GM06990 (cell line): ENCODE measurements at places on chromosomes 7 and 10.
A peak's percentile ranks its signal among the peaks of the same experiment; 100 is the strongest.

GRCh38 chr7:99551334-99551733, 580 bp downstream of the FAM200A start:
- DNase-seq = no peak

DNA sequence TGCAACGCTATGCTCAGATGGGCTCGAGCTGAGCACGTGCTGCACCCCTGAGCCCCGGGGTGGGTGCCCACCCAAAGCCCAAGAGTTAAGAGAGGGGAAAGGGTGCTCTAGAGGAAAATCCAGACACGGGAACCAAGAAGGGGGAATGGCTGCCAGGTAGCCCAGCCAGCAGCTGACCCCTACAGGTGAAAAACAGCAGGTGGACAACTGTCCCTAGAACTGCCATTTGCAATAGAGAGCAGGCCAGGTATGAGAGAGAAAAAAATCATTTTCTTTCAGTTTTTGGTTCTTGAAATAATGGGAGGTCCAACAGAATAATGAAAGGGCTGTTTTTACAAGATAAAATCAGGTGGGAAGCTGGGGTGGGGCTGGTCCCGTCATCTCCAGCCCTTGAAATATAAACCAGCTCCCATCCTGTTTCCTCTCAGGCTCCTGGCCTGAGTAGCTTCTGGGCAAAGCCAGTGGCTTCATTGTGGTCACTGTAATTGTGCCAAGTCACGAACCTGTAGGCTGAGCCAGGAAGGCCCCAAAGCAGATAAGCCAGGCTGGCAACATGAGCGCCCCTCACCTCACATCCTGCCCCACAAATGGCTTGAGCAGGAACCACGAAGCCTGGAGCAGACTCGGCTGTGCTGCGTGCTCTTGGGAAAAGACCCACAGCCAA, 257.8 kb downstream of the SNX10 start:
- no peak for DNase-seq

DNA sequence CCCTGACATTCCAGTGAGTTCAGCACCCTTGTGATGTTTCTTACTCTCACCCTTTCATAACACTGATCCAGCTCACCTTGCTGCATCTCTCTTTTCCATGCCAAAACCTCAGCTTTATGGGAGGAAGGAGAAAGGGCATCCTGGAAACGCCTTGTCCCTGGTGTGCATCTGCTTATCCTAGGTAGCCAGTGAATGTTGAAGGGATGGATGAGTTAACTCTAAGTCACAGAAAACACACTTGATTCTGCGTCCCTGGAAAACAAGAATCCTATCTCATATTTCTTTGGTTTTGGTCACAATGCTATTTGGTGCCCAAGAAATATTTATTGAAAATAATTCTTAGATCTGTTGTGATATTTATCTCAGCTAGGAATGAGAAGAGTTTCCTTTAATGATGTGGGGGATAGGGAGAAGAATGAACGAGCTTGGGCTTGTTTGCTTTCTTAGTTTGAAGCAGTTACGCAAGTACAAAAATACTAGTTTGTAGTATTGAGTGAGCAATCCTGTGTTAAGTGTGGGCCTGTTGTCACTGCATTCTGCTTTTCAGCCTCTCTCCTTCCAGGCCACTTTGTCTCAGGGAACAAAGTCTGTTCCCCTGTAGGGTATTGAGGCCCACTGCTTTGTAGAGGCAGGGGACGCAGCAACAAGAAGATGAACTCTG, 126.5 kb downstream of the ARID5B start:
- no peak for DNase-seq

GRCh38 chr7:96320442-96320841, 1.5 kb downstream of the SLC25A13 start:
- DNase-seq = peak; percentile 25

DNA sequence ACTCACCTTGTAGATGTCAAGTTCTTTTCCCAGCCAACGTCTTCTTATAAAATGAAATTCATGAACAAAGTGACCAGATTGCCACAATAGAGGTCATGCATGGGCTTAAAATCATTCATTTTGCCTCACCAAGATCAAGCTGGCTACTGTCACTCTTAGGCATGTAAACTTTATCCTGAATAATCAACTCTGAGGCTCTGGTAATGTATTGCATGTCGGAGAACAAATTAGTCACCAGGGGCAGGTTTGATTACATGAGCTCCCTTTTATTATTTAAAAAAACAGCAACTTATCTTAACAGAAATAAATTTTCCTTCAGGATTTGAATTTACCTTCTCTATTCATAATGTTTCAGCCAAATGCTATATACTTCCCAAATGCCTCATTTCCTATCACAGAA, 112.9 kb upstream of the SP4 start:
- DNase-seq = no peak

GRCh38 chr10:12252882-12253546, 57.0 kb downstream of the CDC123 start:
- DNase-seq = no peak

DNA sequence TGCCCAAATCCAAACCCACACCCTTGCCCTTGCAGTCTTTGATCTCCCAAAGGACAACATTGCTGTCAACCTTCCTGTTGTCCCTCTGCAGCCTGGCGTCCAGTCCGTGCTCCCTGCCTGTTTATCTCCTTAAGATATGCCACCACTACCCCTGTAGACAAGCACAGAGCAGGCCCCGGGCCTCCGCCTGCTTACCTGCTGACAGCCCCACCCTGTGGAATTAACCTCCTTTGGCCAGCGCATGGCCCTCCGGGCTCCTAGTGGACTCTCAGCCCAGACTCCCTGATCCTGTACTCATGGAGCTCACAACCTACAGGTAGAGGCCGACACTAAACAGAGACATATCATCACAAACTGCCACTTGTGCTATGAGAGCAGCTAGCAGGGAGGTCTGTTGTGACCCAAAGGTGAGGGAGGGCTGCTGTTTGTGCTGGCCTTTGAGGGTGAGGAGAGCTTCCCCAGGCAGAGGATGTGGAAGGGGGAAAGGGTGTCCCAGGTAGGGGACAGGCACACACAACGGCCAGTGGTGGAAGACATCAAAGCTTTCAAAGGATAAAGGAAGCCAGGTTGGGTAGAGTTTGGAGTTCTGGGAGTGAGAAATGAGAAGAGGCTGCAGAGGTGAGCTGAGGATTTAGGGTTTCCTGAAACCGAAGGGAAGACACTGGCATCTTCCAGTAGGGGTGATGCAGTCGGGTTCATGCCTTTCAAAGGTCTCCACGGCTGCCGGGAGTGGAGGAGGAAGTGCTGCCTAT, 174.5 kb upstream of the ZMIZ1 start:
- no peak for DNase-seq

GRCh38 chr10:16156681-16157080, 280.1 kb upstream of the PTER start:
- DNase-seq = no peak

DNA sequence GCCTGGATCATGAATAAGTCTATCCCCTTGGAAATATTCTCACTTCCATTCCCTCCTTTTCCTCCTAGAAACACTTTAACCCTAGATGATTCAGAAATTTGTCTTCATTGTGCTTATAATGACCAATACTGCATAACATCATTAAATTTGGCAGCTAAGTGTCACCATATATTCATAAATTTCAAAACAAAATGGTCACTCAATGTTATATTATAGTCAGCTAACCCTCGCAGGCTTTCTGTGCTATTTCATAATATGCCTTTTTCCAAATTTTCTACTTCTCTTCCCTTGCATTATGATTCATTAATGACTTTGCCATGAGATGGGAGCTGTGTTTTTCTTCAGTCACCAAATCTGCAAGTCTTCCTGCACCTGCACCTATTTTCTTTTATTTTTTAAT, 308.3 kb upstream of the AKR1E2 start:
- DNase-seq = no peak

GRCh38 chr7:41261080-41261479, 441.8 kb downstream of the INHBA start:
- DNase-seq = no peak

DNA sequence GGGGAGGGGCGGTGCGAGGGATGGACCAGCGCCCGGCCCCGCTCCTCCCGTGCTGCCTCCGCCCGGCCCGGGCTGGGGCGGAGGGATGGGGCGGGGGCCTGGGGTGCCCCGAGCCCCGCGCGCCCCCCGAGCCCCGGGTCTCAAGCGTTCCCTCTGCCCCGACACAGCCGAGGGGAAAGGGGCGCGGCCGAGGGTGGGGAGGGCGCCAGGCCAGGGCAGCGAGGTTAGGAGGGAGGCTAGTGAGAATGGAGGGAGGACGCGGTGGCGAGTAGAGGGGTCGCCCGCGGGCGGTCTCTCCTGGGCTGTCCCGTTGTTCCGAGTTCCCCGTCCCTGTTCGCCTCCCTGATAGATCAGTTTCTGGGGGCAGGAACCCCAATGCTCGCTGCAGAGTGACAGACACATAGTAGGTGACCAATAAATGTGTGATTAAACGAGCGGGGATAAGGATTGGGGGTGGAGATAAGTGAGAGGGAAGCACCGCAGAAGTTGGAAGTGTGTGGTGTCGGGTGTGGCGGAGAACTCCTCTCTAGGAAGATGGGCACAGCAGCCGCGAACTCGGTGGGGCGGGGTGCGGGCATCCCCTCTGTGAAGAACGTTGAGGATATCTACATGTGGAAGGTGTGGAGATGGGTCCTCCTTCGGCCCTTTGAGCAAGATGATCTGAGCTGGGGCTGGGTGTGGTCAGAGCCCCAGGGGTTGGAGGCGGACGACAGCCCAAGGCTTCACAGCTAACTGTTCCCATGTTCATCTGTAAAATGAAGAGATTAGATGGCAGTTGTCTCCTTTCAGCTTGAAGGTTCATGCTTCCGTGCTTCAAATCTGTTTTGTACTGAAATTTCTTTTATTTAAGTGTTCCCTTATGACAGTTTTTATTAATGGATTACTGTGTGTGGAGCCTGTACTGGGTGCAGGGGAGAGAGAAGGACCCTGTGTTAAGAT, 580 bp downstream of the ZNF775 start:
- DNase-seq = peak; percentile 54

DNA sequence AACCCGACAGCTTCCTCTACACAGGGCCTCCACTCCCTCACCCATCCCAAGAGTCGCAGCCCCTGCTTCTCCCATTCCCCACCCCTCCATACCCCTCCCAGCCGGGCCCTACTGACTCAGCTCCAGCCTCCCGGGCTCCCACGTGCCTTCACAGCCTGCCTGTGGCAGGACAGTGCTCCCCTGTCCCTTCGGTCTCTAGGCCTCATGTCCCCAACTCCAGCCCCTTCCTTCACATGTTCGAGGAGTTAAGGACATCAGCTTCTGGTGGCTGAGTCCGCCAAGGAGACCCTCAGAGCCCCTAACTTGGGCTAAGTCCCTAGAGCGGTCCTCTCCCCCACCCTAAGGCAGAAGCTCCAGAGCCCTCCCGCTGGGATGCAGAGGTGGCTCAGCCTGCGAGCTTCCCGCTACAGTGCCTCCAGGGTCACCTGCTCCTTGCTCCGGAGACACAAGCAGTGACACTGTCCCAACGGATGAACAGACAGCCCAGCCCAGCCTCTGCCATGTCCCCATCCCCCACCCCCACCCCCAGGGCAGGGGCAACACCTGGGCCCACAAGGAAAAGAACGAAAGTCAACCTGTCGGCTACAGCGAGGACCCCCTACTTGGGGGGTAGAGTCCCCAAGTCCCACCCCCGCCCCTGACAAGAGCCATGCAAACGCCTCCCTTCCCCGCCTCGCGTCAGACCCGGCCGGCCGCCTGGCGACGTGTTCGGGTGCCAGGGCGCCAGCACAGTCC, 716 bp downstream of the SMARCD3 start:
- no peak for DNase-seq

DNA sequence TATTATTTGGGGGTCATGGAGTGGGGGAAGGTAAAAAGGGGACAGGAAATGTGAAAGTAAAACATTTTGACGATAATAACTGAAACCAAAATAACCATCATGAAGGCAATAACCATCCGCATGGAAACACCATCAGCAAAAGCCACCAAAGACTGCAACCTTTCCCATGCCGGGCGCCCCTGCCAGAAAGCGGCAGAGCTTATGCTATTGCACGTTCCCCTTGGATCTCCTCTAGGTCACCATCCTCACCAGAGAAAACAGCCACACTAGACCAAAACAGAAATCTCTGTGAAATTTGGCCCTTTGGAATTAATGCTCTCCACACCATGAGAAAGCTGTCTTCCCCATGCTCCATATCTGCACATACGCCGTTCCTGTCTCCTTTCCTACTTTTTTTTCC, 31.1 kb downstream of the DRGX start:
- DNase-seq = no peak

DNA sequence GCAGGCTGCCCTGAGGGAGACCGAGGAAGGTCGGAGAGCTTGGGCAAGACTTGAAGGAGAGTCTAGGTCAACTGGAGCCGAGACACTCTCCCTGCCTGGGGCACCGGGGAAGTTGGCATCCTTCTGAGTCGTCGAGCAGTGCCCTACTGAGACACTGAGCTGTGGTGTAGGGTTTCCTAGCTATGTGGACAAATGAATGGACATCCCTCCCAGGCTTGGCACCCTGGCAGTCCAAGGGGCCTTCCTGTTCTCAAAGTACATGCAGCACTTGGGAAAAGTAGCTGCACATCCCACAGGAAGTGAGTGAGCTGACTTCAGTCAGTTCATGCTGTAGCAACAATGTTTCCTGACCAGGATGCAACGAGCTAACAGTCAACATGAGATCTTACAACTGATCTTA, 57.2 kb upstream of the INPP5A start:
- no peak for DNase-seq

DNA sequence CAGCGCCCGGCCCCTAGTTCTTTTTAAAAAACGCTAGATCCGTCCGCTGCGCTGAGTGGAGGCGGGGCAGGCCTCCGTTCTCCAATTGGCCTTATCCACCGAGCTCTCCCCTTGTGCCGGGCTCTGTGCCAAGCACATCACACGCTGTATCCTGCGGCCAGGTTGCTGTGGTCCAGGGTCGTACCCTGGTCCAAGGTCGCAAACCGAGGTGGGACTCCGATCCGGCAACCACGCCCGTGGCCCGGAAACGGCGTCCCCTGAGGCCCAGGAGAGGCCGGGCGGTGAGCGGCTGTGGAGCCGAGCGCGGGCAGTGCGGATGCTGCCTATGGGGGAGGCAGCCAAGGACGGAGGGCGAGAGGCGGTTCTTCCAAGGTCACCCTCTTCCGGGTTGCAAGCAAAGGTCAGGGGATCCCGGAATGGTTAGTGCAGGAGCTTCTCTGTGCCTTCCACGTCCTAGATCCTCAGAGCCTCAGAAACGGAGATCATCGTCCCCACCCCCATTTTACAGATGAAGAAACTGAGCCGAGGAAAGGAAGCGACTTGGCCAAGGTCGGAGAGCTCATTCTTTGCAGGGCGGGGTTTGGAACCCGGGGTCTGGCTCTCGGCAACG, 72.4 kb upstream of the LRRC4 start:
- peak; percentile 68 for DNase-seq
